ENCODE measurements at places on chromosomes 6 and 20.

DNA sequence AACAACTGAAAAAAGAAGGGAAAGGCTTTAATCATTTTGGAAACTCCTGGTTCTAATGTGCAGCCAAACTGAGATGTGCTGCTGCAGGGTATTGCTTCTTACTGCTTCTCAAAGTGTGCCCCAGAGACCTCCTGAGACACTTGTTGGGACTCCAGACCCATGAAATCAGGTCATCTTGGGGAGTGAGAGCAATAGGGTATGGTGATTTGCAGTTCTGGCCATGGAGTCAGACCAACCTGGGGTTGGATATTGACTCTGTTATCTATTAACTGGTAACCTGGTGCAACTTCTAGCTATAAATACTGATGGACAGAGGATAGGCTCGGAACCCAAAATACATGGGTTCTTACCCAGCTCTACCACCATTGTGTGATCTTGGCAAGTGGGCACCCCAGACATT is 3.8 kb downstream of the TSPO2 start:
- no peak for DNase-seq

GRCh38 chr6:16092990-16093389 is 35.9 kb upstream of the MYLIP start:
- DNase-seq = no peak

DNA sequence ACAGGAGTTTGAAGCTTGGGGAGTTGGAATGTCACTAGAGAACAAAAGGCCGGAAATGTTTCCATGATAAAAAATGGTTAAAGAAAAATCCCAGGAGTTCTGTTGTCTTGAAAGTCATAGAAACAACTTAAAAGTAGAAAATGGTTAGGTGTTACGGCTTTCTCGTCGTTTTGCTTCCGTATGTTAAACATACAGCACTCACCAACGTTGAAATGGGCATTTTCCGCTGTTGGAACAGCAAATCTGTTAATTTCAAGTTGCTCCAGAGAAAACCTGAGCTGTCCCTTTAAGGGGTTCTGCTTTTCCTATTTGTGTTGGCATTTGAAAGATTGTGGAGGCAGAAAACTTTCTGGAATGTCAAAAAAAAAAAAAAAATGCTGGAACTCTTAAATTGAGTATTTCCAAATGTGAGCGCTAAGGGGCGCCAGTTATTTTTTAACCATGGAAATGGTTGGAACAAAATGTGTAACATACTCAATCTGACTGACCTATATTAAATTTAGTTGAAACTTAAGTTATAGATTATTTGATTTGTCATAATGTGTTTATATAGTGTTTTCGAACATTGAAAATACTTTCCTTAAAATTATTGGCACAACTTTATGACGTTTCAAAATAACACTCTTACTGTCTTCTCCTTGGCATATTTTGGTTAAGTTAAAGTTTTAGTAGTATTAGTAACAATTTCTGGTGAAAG is 2.2 kb downstream of the QKI start:
- peak; percentile 35 for DNase-seq

DNA sequence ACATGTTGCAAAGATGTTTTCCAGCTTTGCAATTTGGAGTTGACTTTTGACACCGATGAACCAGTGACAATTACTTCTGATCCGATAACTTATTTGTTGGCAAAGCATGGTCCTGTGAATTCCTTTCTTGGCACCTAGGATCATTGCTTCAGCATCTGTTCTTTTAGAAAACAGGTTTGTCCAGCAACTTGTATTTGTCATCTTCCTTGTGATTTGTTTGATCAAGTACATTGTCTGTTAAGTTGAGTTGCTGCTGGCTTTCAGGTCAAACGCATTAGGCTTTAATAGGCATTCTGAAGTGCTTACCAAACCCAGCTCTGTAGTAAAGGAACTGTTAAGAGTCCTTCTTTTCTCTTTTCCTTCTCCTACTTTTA is 192.4 kb upstream of the ZNF217 start:
- DNase-seq = no peak

DNA sequence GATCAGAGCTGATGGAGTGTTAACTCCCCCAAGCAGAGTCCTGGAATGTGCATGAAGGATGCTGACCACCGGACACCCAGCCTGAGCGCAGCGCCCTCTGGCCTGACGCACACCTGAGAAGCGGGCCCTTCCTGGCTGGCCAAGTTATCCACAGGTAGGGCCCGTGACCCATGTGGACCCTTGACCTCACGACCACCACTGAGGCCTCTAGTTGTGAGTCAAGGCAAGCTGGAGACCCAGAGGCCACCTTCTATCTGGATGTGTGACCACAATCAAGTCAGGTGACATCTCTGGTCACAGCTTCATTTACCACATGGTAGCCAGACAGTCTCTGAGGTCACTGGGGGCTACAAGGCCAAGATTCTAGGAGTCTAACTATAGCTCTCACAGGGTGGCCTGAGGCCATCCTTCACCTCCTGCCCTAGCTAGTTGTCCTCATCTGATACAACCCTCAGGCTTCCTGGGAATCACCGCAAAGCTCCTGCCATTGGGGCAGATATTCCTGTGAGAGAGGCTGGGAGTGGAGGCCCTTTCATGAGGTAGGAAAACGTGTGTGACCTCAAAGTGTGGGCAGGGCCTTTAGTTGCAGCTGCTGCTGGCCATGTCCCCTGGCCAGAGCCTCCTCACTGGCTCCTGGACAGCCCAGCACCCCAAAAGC is 53.1 kb downstream of the DSTN start:
- DNase-seq = no peak

GRCh38 chr6:129141499-129141898 is 258.6 kb downstream of the LAMA2 start:
- no peak for DNase-seq

DNA sequence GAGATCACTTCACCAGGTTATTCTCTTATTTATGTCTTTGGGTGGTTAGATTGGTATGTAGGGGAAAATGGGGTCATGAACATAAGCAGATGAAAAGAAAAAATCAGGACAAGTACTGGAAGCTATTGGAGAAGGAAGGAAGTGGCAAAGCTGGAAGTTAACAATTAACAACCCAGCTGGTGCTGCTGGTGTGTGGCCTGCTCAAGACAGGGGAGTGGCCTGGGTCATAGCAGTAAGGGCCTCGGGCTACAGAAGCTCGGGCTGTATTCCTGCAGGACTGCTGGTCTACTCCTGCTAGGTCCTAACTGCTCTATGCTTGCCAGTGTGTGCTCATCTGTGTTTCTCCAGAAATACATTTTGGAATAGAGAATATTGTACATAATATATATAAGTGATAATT is 19.6 kb downstream of the MYLIP start:
- no peak for DNase-seq

GRCh38 chr6:132365281-132365907 is 35.9 kb downstream of the MOXD1 start:
- no peak for DNase-seq

GRCh38 chr6:94349227-94349626 is 929.9 kb upstream of the EPHA7 start:
- DNase-seq = no peak

DNA sequence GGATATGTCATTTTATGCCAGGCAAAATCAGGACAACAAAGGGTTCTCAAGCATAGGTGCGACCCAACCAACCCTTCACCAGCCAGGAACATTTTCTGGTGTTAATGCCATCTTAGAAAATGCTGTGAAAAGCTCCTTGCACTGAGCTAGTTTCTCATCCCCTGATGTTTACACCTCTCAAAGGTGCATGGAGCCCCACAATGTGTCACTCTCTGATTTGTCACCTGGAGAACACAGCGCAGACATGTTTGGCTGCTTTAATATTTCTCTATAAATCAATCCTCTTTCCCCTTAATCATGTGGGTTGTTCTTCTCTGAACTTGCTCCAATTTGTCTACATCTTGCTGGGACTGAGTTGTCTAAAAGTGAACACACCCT is 244.3 kb downstream of the TSHZ2 start:
- DNase-seq = no peak

DNA sequence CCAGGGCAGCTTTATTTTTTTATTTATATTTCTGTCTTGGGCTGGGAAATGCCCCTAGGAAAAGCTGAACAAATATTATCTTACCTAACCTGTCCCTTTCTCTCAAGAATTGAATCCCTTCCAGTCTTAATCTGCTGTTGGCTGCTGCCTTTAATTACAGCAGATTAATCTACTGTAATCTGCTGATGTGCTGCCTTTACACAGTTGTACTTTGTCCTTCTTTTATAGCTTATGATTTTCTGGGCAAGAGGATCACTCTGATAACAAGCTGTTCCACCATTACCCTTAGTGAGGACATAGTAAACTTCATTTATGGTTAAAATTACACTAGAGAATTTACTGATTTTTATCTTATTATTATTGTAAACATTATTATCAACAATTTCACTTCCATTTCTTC is 234.5 kb upstream of the MAN1A1 start:
- DNase-seq = no peak

DNA sequence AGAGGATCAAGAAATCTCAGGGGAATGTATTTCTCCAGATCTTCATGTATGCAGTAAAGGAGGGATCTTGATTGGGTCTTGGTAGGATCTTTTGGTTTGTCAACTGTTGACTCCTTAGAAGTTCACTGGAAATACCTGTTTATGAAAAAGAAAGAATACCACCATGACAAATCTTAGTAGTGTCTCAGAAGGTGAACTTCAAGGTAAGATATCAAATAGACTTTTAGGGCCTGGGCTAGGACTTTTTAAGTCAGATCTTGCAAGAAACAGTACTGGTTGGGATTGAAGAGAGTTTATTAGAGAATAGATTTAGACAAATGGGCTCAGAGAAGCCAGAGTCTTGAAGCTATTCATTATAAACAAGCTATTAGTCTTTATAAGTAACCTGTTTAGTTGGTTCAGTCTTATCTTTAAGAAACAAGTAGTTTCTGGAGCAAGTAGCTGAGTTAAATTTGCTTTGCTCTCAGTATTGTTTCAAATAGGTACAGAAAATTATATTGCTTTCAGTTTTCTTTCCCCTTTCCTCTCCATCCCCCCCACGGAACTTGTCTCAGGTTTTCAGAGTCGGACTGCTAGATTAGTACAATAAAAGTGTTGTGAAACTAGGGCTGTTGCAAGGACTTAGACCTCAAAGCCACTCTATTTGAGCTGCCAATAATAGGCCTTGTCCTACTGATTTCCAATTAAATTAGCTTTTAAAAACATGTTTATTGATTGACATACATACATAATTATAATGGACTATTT is 529.1 kb upstream of the CITED2 start:
- DNase-seq = no peak

GRCh38 chr6:140966676-140967075 is 1166.0 kb upstream of the GJE1 start:
- DNase-seq = no peak

- DNase-seq = no peak
Observed at GRCh38 chr6:56904068-56904467, 50.8 kb upstream of the BEND6 start.

- DNase-seq = no peak
Observed at GRCh38 chr20:18225632-18226031, 62.7 kb upstream of the ZNF133 start.

- no peak for DNase-seq
Observed at GRCh38 chr6:166499350-166500163, 86.9 kb downstream of the RAMACL start.

GRCh38 chr20:45154183-45154582 is 20.5 kb upstream of the PI3 start:
- no peak for DNase-seq

- no peak for DNase-seq
Observed at GRCh38 chr20:61599541-61599992, 347.5 kb downstream of the CDH4 start.

GRCh38 chr6:134921721-134922261 is 28.1 kb downstream of the ALDH8A1 start:
- DNase-seq = no peak

- no peak for DNase-seq
Observed at GRCh38 chr6:53960311-53960710, 150.9 kb upstream of the MLIP start.

- no peak for DNase-seq
Observed at GRCh38 chr6:133802861-133803260, 86.1 kb upstream of the TCF21 start.

DNA sequence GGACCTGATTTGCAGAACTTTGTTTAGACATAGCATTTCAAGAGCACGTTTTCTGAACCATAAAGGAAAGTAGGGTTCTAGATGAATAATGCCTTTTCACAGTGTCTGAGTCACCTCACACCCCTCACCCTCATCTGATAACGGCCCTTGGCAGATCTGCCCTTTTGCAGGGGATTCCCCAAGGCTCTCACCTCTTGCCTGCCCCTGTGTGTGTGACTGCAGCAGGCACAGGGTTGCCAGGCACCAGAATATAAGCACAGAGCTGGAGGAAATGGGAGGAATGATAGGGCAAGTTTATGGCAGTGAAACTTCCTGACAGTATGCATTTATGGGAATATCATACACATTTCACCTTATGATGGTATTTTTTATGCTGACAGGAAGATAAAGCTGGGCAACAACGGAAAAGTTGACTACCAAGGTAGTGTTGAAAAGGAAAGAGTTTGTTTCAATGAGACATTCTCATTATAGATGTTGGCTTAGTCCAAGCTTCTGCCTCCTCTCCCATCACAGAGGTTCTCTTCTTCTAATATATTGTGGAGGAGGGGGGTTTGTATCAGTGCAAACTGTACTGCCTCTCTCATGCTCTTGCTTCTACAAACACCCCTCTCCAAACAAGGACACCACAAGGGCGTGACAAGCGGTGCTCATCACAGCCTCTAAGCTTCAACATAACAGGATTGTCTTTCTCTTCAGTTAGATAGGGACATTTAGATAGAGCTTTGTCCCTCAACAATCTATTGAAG is 101.5 kb upstream of the BACH2 start:
- DNase-seq = no peak

GRCh38 chr20:25529295-25529951 is 55.9 kb downstream of the NINL start:
- DNase-seq = no peak

- no peak for DNase-seq
Observed at GRCh38 chr6:168499045-168499650, 58.2 kb downstream of the SMOC2 start.

GRCh38 chr6:49531774-49532569 is 18.5 kb upstream of the C6orf141 start:
- DNase-seq = no peak

DNA sequence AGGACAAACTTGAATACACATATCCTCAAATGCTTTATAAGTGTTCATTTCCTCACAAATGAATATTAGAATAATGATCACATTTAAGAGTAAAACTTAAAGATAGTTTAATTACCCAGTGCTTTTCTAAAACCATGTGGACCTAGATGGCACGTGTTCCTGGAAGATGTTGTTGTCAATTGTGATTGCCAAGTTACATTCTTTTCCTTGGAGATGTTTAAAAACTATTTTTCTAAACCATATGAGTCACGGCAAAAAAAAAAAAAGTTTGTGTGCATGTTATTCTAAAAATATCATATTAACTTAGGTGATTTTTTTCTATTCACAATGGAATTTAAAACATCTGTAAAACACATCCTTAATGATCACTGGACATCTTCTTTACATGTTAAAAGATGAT is 51.1 kb downstream of the RCAN2 start:
- no peak for DNase-seq

- no peak for DNase-seq
Observed at GRCh38 chr20:38833857-38834164, 28.3 kb downstream of the PPP1R16B start.
